ENCODE measurements at places on chromosomes 5 and 9.

DNA sequence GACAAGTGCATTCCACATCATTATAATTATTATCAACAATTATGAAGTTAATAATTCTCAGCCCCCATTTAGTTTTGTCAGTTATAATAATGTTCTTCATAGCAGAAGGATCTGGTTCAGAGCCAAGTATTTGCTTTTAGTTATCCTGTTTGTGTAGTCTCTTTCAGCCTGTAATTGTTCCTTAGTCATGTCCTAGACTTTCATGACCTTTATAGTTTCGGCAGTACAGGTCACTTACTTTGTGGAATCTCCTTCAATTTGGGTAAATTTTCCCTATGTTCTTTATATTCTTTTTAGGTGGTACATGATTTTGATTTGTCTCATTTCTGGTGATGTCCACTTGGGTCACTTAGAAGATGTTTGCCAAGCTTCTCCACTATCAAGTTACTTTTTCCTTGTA, 34.3 kb downstream of the UBE2R2 start:
- DNase-seq: no peak

- no peak for DNase-seq
Measured at GRCh38 chr5:132658381-132659302, 669 bp downstream of the IL13 start.

- no peak for DNase-seq
Measured at GRCh38 chr5:172163346-172163745, 24.7 kb downstream of the STK10 start.

GRCh38 chr5:18496041-18496440, 861.8 kb downstream of the TAF11L14 start:
- no peak for DNase-seq

DNA sequence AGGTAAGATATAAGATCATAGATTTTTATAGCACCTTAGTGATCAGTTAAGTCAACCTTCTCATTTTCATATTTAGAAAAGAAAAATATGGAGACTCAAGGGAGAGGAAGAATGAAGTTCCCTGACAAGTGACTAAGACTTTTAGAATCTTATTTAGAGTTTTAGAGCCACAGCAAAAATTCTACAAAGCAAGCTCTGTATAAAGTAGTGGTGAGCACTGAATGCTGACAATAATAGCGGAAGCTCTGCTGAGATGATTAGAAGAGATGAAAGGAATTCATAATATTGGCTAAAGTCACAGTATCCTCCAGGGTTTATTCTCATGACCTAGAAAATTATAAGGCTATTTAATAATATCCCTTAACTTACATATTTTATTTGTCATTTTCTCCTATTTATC, 316.0 kb downstream of the PDE4D start:
- no peak for DNase-seq

- DNase-seq: no peak
Measured at GRCh38 chr5:119049824-119050449, 20.9 kb upstream of the DMXL1 start.

DNA sequence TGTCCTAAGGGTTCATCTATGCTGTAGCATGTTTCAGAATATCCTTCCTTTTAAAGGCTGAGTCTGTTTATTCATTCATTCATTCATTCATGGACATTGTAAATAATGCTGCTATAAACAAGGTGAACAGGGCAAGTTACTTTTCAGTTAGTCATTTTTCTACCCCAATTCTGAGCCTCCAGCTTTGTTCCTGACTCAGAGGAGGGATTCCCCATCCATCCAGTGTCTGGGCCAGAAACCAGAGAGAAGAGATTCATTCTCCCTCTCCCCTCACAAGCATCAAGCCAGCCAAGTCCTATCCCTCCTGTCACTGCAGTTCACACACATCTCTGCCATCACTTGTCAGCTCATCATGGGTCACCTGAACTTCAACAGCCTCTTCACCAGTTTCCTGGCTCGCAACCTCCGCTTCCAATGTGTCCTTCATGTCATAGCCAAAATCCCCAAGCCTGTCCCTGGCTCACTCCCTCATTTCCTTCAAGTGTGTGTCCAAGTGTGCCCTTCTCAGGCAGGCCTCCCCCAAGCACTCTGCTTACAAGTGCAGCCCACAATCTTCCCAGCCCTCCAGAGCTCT, 203.0 kb downstream of the TTLL11 start:
- DNase-seq: no peak

DNA sequence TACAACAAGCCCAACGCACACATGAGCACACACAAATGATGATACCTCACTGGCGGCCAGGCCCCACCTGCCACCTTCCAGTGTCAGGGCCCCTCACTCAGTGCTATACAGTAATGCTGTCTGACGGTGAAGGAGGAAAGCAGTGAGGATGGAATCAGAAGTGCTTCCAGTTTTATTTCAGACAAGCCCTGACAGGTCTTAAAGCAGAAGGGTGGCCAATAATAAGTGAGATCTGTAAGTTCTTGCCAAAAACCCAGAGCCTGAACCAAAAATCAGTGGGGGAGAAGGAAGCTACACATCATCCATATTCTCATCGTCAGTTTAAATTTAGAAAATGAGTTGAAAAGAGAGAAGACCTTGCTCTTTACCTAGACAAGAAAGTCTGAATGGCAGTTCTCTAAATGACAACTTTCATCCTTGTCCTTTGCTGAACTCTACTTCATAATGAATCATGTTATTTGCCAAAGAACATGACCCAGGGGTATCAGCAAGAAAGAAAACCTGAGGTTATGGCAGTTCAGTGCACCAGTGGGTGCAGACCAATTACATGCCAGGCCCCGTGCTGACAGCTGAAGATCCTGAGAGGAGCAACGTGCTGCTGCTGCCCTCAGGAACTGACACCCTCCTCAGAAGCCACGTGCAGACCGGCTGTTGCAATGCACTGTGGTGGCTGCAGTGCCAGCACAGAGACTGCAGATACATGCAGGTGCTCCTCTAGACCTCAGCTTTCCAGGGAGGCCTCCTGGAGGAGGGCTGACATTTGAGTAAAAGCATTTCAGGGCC, 118.7 kb downstream of the DROSHA start:
- DNase-seq: no peak

DNA sequence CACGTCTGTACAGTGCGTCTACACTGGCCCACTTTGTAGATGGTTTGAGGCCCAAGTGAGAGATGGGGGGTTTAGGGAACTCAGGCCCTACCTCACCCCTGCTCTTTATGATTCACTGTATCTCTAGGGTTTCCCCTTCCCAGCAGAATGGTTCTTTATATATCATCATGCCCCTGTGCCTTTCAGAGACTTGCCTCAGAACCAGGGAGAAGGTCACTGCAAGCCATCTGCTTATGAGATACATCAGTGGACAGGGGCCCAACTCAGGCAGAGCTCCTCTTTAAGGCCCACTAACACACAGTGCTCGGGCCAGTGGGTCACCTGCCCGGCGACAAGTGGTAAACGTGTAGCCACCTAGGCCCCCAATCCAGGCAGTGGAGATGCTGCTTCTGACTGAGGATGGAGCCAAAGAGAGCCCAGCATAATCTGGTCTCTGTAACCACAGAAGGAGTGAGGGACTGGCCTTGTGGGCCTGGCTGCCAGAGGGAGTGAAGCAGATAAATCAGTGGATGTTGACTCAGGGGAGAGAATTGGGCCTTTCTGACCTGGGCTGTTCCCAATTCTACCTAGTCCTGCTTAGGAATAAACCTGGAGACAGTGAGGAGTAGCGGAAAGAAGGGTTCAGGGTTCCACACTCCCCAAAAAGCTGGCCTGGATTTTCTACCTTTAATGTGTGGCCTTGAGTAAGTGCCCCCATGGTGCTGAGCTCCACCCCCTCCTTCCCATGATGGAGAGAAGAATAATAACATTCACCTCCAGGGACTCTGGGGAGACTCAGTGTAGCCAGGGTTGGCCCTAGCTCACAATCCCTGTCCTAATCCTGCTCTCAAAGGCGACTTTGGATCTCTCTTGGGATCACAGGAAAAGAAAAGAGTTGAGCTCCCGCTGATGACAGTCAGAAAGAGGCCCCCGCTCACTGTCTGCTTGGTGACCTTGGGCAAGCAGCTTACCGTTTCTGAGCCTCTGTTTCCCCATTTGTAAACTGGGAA, 2.8 kb upstream of the DUSP1 start:
- no peak for DNase-seq

GRCh38 chr9:25212361-25212760, 465.9 kb downstream of the TUSC1 start:
- DNase-seq: no peak

DNA sequence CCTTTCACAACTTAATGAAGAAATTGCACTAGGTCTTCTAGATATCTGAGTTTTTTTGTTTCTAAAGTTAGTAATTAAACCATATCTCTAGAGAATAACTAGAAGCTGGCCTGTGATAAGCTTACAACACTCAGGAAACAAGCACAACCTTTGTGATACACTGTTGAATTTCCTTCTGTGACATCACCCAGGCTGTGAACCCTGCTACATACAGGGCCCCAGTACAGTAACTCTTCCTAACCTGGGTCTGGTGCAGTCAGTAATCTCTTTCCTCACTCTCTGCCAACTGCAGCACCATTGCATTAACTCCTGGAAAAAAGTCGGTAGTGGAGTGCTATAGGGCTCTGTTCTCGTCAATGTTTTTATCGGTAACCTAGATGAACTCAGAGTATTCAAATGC, 10.6 kb upstream of the IGFBPL1 start:
- no peak for DNase-seq

GRCh38 chr5:59126708-59127573, 544.1 kb downstream of the RAB3C start:
- DNase-seq: peak; percentile 12

DNA sequence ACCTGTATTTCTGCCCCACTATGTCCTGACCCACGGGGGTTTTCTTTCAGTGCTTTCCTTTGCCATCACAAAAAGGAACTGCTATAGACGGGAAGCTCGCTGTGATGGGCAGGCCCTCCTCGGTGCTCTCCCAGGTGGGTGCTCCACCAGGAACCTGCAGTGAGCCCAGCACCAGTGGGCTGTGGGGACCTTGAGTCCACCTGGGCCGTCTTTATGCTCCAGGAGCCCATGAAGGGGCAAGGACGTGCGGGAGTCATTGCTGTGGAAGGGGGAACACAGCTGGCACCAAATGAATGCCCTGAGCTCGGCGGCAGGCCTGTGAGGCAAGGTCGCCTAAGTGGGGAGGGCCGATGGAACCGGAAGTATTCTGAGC, 36.7 kb upstream of the SLC6A3 start:
- DNase-seq: no peak
